ENCODE measurements at places on chromosomes 13 and 19. TPM values are rescaled to one million over a fixed set of nuclear protein-coding genes. Genes with fewer than 3 reads are reported as not detected.

The BEST2 gene
- not detected for total RNA-seq

DNA sequence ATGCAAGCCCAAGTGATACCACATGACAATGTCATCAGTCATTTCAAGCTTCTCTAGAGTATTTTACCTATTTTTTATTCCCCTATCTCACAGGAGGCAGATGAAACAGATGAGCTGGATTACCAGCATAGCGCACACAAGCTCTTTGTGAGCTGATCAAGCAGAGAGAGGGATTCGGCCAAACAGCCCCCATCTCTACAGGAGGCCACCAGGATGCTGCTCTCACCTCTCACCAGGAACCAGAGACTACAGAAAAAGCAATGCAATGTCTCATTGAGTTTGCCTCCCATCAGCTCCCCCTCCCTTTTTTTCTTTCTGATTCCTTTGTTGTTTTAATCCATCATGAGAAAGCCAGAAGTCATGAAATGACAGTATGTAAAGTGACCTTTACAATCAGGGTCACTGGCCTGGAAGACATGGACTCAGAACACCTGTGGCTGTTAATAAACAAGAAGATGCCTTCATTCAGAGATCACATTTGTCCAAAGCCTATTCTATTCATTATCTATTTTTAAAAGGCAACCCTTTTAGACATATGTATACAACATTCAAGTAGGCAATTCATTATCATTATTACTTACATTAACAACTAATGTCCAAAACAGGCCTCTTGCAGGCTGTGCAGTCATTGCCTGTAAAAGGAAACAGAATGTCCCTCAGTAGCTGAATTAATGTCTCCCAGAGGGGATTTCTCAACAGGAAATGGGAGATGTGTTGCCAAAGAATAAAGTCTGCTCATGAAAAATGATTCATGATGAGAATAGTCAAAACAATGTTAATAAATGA is 656.6 kb downstream of the TBC1D4 start:
- no peaks in the 10 kb centered on the region for H3K27me3 ChIP-seq
- H3K4me1 ChIP-seq: no peaks in the 10 kb centered on the region
- no peak overlapping the region for H3K27ac ChIP-seq
- H3K36me3 ChIP-seq: no peaks in the 10 kb centered on the region
- no peak overlapping the region for H3K4me3 ChIP-seq
- no peak for DNase-seq

The IGSF23 gene
- not detected for total RNA-seq

DNA sequence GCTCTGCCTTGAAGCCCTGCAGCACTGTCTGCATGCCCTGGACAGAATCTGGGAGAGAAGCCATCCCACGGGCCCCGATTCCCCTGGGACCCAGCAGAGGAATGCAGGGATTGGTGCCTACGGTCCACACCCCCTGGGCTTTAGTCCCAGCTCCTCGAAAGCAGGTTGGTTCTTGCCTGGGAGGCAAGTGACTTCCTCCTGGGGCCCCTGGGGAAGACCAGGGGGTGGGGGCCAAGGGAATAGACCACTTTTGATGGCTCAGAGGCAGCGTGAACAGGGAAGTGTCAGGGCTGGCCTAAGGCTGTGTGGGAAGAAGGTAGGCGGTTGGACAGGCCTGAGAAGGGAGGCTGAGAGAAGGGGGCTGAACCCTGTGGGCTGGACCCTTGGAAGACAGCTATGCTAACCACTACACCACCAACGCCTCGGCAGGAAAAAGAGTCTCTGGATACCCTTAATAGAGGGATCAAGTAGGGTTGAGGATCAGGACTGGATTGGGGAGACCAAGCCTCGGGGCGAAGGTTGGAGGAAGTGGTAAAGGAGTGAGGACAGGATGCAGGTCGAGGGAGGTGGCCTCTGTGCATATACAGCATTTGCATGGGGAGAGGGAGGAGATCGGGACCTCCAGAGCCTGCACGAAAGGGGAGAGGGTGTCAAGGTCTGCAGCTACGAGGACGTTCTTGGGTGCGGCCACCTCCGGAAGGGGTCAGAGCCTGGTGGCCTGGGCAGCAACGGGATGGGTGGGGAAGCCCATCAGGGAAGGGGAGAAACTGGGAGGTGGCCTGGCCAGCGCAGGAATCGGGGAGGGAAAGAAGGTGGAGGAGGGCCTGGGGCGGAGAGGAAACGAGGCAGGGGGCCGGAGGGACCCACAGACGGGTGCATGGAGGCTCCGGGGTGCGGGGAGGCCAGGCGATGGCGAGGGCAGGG is 709 bp downstream of the DPP9 start:
- H3K27me3 ChIP-seq: no peaks in the 10 kb centered on the region
- peaks cover 13% of the 10 kb centered on the region for H3K4me1 ChIP-seq
- DNase-seq: no peak
- no peaks in the 10 kb centered on the region for H3K36me3 ChIP-seq

- H3K36me3 ChIP-seq: no peaks in the 10 kb centered on the region
- no peaks in the 10 kb centered on the region for H3K27me3 ChIP-seq
- no peak for DNase-seq
- H3K4me3 ChIP-seq: no peak overlapping the region
These were observed 102.8 kb downstream of the KATNAL1 start for GRCh38 chr13:30204564-30204963.

Measured in breast epithelium (tissue), 4 donors.